Sigmoid colon (tissue), 7 donors: ENCODE measurements at places on chromosomes 16 and 17. TPM values are rescaled to one million over a fixed set of nuclear protein-coding genes. Genes with fewer than 3 reads are reported as not detected.

The KDM6B gene
- 19.4 TPM for polyA plus RNA-seq

The TERB1 gene
- polyA plus RNA-seq = not detected

DNA sequence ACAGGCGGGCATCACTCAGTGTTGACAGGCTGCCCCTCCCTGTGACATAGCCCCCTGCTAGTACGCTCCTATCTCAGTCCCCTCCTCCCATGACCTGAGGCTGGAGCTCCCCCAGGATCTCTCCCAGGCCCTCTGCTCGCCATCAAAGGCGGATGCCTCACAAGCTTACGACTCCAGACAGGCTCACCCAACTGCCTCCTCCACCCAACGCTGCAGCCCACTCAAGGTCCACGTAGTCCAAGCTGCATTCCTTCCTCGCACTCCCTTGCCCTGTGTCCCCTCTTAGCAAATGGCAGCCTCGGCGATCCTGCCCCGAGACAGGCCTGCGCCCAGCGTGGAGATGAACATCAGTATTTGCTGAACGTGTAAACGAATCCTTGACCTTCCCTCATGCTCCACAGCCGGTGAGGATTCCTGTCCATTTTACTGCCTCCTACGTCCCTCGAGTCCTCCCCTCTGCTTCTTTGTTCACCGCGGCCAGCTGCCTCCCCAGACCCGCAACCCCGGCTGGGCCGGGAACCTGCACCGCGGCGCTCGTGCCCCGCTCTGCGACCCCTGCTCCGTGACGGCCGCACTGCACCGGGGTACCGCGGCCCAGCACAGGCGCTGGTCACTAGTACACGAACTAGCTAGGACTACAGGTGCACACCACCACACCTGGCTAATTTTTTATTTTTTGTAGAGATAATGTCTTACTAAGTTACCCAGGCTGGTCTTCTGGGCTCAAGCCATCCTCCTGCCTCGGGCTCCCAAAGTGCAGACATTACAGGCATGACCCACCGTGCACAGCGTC, 838 bp upstream of the TMEM97 start:
- no peak for DNase-seq
- H3K4me1 ChIP-seq = peaks cover 22% of the 10 kb centered on the region
- H3K4me3 ChIP-seq = peak overlapping the region; percentile 51

DNA sequence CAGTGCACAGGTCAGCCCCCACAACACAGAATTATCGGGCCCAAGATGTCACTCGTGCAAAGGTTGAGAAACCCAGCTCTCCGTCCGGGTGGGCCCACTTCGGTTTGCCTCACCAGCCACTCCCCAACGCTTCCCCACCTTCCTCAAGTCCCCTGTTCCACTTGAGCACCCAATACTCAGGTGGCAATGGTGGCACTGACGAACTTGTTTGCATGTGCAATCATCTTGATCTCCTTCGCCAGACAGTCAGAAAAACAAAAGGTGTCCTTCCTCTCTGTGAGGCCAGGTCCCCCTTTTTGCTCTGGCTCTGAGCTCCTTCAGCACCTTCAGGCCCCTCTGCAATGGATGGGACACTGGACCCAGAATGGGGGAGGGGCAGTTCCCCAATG, 3.7 kb downstream of the GGA2 start:
- H3K36me3 ChIP-seq = no peaks in the 10 kb centered on the region
- no peak for DNase-seq
- no peaks in the 10 kb centered on the region for H3K27me3 ChIP-seq
- no peak overlapping the region for H3K27ac ChIP-seq
- H3K4me3 ChIP-seq = no peak overlapping the region

The CTRB2 gene
- 17.4 TPM for polyA plus RNA-seq

- peaks cover 12% of the 10 kb centered on the region for H3K4me1 ChIP-seq
- H3K4me3 ChIP-seq = no peak overlapping the region
- no peaks in the 10 kb centered on the region for H3K27me3 ChIP-seq
- H3K36me3 ChIP-seq = no peaks in the 10 kb centered on the region
Measured at GRCh38 chr17:74277935-74278334, 3.9 kb downstream of the DNAI2 start.

GRCh38 chr16:10003486-10003885, 178.7 kb downstream of the GRIN2A start:
- no peaks in the 10 kb centered on the region for H3K27me3 ChIP-seq
- H3K27ac ChIP-seq = no peak overlapping the region
- no peak overlapping the region for H3K4me3 ChIP-seq
- H3K36me3 ChIP-seq = no peaks in the 10 kb centered on the region

DNA sequence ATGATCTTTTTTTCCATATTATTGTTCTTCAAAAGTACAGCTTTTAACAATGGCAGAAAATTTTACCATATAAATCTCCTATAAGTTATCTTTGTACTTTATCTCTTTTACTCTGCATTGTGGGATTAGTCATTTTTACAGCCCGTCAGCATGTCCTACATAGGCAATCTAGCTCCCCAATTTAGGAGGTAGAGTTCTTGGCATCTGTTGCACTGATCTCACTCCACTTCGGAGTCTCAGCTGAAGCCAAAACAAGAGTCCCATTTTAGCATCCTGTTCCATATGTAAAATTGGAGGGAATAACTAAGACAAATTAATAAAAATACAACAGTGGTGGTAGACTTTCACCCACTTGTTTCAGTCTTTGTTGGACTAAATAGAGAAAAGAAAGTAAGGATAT, 31.1 kb upstream of the PRSS54 start:
- no peaks in the 10 kb centered on the region for H3K4me1 ChIP-seq
- H3K27me3 ChIP-seq = no peaks in the 10 kb centered on the region
- H3K36me3 ChIP-seq = no peaks in the 10 kb centered on the region
- no peak for DNase-seq
- no peak overlapping the region for H3K27ac ChIP-seq
